Stimulated activated CD8-positive, alpha-beta memory T cell treated with anti-CD3 and anti-CD28 coated beads, Interleukin-15, amount 100 ng/mL, for 4 hours (primary cell): ENCODE measurements at places on chromosomes 6 and 20.

DNA sequence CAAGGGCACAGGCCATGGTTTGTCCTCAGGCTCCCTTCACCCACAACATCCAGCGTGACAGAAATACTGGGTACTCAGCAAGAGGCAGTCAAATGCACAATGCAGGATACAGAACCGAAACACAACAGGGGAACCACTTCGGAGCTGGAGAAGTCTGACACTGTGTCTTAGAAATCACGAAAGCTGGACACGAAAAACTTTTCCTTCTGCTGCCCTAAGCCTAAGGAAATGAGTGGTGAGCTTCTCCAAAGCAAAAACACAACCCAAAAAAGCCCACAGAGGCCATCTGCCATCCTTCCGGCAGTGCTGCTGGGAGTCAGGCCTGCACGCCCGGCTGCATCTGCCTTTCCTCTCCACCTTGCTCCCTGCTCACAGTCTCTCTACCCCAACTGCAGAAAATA lies 106.3 kb downstream of the SLC23A2 start:
- no peak for DNase-seq

GRCh38 chr20:36052117-36052513 lies 83.7 kb downstream of the CNBD2 start:
- DNase-seq, result no peak

DNA sequence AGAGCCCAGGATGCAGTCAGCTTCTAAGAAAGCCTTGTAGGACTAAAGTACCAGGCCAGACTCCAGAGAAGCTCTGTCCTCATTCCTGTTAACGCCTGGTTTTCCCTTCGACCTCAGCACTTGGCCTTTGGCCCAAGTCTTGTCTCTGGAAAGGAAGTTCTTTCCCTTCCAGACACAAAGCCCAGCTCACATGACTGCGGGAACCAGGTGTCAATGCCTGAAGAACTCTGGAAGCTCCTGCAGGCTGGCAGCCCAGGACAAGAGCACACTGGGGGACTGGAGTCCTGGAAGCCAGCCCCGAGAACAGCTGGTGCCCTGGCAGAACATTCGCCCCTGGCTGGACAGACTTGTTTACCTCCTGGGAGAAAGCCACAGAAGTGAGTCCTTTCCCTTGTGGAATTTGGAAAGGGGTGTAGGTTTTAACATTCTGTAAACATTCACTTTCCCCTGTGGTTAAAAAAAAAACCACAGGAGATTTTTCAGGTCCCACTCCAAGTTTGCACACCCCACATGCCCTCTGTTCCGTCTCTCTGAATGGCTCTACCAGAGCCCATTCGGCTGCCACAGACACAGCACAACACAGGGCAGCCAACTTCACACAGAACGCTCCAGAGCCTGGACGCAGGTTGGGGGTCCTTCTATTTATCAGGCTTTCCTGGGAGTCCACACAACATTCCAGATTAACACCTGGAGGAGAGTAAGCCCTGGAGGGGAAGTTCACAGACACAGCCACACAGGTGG lies 18.1 kb downstream of the ACSS1 start:
- no peak for DNase-seq

DNA sequence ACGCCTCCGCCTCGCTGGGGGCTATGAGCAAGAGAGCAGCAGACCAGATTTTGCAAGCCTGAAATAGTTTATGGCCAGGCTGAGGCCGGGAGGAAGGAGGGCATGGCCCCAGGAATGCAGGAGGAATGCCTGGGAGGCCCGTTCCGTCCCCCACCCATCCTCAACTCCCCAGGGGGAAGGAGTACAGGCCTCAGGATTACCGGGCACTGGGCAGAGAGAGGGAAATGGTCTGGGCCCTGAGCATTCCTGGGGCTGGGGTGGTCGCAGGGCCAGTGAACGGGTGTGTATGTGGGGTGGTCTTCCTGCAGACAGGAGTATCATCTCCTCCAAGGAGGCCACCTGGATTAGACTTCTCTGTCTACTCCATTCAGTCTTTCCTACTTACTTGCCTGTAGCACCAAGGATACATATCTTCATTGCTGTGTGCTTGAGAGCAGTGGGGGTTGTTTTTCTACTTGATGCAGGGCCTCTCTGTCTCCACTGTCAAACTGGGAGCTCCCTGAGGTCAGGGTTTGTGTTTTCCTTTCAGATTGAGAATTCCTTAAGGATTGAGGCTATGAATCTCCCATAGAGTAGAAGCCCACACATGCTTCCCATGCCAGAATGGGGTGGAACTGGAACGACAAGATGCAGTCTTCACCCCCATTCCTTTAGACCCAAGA lies 81.3 kb downstream of the VEGFA start:
- DNase-seq, result no peak

- no peak for DNase-seq
Observed at GRCh38 chr20:37375227-37375626, 29.3 kb downstream of the SRC start.

- DNase-seq, result no peak
Observed at GRCh38 chr6:49155316-49155715, 307.7 kb downstream of the MMUT start.

DNA sequence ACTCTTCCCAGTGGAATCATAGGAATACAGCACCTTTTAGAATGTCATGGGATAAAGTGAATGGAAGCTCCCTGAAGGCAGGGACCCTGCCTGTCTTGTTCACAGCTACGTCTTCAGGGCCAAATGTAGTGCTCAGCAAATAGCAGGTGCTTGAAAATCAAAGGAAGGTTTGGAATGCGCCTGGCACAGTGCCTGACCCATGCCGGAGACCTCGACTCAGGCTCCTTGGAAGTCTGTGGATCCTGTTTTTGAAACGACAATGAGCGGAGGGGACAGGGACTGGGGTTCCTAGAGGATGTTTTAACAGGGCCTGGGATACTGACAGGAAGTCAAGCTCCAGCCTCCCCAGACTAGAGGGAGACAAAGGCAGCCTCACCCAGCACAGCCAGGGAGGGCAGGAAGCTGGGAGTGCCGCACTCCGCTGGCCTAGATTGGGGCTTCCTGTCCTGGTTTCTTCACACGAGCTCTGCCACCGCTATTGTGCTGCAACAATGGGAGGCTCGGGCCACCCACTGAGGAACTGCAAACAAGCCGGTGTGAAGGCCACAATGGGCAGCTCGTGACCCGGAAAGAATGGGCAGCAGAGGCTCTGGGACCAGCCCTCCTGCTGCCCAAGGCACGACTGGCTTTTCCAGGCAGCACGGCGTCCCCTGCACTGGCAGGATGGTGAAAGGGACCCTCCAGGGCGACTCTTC lies 76.7 kb downstream of the PREX1 start:
- DNase-seq, result no peak

- DNase-seq, result no peak
Observed at GRCh38 chr6:131917763-131918649, 33.2 kb downstream of the CCN2 start.

GRCh38 chr6:17485181-17485580 lies 91.8 kb downstream of the CAP2 start:
- no peak for DNase-seq

- DNase-seq, result no peak
Observed at GRCh38 chr20:44838521-44838920, 28.2 kb upstream of the RIMS4 start.

- DNase-seq, result no peak
Observed at GRCh38 chr6:155106456-155107115, 111.5 kb downstream of the TIAM2 start.

DNA sequence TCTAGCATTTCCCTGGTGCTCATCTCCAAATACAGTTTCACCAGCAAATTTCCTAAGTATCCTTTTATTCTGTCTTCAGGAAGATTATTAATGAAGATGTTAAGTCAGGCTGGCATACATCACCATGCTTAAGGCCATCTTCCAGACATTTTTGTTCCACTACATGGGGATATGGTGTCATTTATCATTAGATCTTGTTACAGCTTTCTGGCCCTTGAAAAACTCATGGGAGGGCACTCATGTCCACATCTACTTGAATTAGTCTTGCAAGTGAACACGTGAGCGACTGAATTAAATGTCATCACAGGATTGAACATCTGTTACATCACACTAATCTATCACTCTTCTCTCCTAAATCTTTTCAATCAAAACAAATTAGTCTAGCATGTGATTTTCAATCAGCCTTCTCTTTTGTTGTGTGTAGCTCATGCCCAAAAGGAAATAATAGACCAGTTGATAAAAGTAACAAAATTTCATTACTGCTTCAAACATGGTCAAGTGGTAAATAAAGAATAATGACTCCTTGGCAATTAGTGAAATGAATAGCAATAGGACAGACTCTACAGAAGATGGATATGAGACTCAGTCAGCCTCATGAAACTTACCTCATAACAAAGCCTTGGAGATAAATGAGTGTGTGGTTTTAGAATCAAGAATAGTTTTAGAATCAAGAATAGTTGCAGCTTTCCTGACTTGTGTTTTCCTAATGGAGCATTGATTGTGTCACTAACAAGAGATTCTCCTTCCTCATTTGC lies 80.5 kb downstream of the MTFR2 start:
- no peak for DNase-seq

DNA sequence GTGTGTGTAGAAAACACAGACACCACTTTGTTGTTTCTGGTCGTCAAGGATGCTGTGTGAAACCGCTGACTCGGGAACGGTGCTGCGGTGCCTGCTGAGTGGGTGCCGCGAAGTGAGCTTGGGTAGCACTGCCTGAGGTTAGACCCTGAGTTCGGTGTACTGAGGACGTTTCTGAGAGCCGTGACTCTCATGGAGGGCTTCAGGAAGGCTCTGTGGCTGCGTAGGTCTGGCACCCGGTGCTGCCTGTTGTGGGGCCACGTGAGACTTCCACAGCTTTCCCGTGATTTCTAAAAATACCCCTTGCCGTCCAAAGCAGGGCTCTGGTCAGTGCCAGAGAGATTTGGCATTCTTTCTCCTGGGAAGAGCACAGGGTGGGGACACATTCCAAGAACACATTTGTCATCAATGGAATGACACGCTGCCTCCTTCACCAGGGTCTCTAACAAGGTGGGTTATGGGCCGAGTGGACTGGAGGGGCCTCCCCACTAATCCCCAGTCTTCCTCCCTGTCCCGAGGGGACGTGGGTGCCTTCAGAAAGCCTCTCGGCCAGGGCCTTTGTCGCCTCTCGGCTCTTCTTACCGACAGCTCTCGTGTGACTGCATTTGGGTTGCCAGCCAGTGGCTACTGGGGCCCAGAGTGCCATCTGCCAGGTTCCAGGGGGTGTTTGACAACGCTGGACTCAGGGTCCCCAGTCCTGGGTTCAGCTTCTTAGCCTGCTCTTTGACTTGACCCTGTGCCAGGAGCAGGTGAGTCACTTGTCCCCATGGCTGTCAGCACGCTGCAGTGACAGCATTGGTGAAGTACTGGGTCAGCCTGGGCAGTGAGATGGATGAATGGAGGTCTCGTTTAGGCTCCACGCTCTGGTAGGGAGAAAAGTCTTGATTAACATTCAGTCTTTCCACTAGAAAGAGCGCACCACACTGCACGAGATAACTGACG lies 62.2 kb downstream of the SYNJ2 start:
- DNase-seq, result no peak

DNA sequence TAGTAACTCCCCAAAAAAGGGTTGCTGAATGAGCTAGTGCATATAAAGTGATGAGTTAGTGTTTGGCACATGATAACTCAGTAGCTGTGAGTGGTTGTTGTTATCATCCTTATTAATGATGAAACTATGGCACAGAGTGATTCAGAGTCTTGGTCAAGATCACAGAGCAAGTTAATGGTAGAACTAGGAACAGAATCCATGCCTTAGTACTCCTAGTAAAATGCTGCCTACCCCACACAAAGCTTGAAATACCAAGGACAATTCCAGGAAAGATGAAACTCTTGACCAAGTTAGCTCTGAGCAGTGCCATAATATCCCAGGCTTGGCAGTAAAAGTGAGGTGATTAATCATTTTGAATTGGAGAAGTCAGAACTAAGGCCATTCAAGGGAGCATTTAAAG lies 109.1 kb upstream of the ENPP5 start:
- DNase-seq, result no peak

DNA sequence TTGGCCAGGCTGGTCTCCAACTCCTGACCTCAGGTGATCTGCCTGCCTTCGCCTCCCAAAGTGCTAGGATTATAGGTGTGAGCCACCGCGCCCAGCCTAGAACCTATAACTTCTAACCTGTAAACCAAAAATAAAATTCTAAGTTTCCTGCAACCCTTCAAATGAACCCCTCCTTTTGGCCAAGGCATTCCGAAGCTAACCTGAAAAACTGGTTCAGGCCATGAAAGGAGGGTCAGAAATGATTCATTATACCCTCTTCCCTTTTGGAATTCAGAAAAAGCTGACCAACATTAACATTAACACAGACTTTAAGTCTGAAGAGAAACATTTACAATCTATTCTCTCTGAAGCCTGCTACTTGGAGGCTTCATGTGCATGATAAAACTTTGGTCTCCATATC lies 165.1 kb downstream of the TINAG start:
- no peak for DNase-seq

GRCh38 chr6:8652710-8653109 lies 217.4 kb upstream of the SLC35B3 start:
- no peak for DNase-seq

DNA sequence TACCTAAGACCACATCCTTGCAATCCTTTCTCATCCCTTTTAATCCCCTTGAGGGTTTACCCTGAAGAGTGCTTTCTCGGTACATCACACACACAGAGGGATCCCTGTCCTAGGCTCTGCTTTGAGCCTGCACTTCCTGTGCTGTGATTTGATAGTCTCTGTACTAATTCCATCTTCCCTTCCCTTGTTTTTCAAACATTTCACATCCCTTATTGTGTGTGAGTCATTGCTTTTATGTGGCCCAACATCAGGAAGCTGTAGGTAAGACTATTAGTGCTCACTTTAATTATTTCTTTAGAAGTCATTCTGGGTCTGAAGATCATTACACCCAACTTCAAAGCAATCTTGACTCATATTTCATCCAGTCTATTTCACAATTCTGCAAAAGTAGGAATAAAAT lies 57.2 kb upstream of the ANKEF1 start:
- DNase-seq, result no peak

DNA sequence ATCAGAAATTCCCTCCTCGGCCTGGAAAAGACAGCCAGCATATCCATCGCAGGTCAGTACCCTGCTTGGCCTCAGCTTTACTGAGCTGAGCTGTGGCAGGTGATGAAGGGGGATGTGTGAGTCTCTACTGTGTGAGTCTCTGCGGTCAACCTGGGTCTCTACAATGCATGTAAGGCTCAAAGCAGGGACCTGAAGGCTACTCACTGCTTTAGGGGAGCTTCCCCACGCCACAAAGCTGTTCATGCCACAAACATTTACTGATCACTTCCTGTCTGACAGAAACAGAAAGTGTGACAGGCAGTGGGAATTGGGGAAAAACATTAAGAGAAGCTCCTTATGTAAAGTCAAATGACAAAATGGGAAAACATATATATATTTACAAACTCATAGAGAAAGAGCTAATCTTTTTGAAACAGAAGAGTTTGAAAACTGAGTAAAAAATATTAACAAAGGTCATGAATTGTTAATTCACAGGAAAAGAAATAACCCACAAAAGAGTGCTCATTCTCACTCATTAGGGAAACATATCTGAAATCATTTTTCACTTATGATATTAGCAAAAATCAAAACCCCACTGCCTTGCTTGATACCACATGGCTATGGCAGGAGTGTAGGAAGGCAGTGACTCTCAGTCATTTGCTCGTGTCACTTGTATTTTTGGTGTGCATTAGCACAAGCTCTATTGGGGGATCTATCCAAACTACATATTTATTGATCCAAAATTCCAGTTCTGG lies 5.8 kb downstream of the BTN3A3 start:
- DNase-seq, result no peak
